Stimulated activated CD4-positive, alpha-beta T cell treated with anti-CD3 and anti-CD28 coated beads, Interleukin-4, amount 100 ng/mL, for 48 hours (primary cell): ENCODE measurements at places on chromosomes 4 and X.

GRCh38 chr4:125772680-125773079 is 457.9 kb downstream of the FAT4 start:
- no peak for DNase-seq

- no peak for DNase-seq
Observed at GRCh38 chr4:7540206-7540605, 105.5 kb upstream of the PSAPL1 start.

DNA sequence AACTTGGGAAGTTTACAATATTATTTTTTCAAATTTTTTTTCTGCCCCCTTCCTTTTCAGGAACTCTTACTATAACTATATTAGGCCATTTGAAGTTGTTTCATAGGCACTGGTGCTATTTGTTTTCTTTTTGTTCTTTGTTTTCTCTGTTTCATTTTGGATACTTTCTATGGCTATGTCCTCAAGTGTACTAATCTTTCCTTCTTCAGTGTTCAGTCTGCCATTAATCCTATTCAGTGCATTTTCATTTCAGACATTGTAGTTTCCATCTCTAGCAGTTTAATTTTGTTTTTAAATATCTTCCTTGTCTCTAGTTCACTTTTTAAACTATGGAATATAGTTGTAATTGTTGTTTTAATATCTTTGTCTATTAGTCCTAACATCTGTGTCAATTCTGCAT is 48.0 kb upstream of the SMAD1 start:
- no peak for DNase-seq

DNA sequence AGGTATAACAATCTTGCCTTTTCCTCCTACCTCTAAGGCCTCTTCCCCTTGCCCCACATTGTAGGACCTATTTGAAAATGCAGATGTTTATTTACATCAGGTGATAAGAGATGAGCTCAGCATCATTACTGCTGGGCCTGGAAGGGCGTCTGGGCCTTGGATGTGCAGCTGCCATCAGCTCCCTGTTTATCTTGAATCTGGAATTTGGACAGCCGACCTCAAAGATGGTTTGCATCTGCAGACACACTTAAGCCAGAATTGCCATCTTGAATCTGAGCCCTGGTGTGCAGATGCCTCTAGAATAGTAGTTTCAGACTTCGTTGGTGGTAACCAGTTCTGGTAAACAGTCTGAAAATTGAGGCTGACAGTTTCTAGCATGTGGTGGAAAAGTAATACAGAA is 59.0 kb downstream of the FAM193A start:
- no peak for DNase-seq

- no peak for DNase-seq
Observed at GRCh38 chr4:159497936-159498335, 395.1 kb downstream of the RAPGEF2 start.

DNA sequence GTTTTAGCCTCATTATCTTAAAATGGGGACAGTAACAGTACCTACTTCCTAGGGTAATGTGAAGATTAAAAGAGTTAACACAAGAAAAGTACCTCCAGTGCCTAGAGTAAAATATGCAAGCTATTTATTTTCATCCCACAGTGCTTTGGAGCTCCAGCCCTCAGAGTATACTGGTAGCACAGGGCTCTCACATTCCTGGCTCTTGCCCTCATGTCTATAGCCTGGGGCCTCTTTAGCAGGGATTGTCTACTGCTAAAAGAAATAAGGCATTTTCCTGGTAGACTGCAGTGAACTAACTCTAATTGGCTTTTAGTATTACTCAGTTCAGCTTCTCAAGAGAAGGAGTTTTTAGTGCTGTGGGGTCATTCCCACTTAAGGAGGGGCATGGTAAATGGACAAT is 60.8 kb downstream of the RRAGB start:
- no peak for DNase-seq

GRCh38 chr4:3168029-3168428 is 80.9 kb upstream of the MSANTD1 start:
- DNase-seq, result no peak

GRCh38 chr4:182384631-182385091 is 141.5 kb downstream of the TENM3 start:
- DNase-seq, result no peak

DNA sequence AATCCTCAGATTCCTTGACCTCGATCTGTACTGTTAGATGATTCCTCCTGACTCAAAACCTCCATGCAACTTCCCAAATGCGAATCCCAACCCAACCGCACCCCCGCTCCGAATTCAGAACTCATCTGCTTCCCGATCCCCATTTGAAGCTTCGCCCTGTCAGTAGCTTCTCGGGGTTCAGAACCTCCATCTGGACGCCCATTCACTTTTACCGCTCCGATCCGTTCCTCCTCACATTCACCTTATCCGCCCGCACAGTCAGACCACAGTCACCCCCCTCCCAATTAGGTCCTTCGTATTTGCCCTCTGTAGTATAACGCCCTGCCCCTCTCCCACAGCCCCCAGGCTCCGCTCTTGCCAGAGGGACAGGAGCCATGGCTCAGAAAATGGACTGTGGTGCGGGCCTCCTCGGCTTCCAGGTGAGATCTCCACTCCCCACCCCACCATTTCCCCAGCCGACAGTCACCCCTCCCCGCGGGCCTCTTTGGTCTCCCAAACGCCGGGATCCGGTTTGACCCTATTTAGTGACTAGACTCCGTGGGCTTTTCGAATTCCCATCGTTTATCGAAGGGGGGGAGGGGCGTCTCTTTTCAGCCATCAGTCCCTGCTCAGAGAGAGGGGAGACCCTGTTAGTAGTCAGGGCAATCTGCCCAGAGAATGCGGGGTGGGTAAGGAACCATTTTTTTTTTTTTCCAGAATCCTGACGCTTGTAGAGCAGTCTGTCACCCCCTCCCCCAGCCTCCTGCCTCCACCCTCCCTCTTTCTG is 691 bp downstream of the MAGED1 start:
- no peak for DNase-seq

DNA sequence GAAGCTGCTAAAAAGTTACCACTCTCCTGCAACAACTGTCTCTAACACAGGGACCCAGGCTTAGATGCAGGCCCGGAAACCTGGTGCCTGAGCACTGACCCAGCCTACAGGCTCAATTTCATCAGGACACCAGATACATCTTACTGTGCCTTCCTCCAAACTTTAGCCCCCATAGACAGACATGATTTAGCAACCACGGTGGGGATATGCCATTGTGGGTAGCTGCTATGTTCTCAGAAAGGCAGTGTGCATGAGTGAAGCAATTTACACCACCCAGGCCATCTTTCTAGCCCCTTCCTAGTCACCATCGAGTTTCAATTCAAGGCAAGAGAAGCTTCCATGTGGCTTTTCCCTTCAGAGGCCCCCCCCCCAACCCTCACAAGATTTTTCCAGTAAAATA is 2.7 kb downstream of the HS3ST1 start:
- no peak for DNase-seq

DNA sequence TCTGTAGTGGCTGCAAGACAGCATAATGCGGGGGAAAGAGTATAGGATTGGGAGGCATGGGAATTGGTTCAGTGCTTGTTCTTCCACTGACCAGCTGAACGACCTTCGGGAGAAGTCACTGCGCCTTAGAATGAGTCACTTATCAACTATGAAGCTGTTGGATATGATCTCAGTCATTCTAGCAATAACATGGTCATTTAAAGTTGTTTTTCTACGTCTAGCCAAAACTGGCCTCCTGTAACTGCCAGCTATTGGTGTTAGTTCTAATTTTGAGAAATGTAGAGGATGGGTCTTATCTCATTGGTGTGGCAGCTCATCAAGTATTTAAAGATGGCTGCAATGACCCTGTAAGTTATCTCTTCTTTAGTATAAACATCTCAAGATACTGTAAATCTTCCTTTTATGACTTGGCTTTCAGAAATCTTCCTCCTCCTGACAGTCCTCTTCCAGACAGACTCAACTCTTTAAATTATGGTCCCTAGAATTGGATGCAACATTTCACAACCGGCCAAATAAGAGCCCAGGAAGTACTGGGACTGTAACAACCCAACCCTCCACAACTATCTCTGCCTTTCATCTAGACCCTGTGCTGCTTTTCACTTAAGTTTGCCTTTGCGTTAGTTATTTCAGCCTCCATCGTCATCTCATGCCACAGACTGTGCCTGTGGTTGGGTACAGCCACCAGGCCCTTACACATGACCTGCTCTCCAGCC is 243.3 kb downstream of the CBR4 start:
- no peak for DNase-seq

DNA sequence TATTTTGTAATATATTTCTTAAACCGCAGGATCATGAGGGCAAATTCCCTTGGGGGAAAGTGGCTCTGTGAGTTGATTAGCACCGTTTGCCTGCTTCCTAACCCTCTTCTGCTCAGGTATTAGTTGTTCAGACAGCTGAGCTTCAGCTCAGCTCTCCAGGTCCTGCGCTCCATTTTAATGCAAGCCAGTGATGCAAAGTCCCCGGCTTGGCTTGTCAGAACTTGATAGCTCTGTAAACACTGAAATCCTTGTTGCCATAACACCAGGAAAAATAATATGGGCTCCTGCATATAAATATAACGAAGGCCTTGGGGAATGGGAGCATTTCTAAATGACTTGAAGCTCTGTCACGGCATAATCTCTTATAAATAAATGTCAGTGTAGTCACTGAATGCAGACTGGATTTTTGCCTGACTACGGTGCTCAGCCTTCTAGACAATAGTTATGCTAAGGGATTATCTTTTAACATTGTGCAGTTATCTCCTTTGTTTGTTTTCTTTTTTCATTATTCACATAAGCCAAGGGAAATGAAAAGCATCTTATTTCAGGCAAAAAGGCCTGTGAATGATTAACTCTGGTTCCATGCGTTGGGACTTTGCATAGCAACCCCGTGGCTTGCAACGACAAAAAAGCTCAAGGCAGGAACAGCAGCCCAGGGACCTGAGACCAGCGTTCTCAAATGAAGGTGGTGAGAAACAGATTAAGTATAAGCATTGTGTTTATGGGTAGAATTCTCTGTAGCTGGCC is 253.2 kb downstream of the SPRY1 start:
- no peak for DNase-seq

- no peak for DNase-seq
Observed at GRCh38 chr4:113957956-113958355, 21.5 kb downstream of the ARSJ start.

DNA sequence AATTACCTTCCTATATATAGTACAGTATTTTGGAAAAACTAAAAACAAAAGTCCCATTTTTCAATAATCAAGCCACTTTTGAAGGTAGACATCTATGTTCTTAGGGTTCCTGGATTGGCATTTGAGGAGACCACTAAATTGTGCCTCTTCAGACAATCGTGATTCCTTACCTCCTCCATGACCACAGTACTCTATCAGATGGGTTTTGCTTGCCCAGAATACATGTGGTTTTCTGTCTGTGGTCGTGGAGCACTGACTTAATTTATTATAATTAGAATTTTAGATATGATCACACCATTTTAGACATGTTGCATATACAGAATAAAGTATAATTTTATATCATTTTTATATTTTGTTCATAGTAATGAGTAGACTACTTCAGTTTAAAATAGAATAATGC is 67.9 kb downstream of the NDST3 start:
- no peak for DNase-seq

GRCh38 chr4:168755598-168756477 is 254.2 kb downstream of the CBR4 start:
- DNase-seq, result no peak
